ENCODE measurements at places on chromosomes 16 and 17.

DNA sequence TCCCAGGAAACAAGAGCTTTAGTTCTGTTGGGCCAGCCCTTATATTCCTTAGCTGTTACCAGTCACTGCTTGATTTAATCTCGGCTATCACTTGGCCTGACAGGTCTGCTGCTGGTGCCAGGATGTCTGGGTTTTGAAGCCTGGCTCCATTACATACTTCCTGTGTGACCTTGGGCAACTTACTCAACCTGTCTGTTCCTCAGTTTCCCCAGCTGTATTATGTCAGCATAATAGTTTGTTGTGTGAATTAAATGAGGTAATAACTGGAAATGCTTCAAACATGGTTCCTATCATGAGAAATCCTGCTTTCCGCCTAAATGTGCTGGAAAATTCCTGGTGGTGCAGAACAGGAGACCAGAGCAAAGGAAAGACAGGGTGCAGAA is 50.6 kb upstream of the STH start:
- DNase-seq, result no peak

DNA sequence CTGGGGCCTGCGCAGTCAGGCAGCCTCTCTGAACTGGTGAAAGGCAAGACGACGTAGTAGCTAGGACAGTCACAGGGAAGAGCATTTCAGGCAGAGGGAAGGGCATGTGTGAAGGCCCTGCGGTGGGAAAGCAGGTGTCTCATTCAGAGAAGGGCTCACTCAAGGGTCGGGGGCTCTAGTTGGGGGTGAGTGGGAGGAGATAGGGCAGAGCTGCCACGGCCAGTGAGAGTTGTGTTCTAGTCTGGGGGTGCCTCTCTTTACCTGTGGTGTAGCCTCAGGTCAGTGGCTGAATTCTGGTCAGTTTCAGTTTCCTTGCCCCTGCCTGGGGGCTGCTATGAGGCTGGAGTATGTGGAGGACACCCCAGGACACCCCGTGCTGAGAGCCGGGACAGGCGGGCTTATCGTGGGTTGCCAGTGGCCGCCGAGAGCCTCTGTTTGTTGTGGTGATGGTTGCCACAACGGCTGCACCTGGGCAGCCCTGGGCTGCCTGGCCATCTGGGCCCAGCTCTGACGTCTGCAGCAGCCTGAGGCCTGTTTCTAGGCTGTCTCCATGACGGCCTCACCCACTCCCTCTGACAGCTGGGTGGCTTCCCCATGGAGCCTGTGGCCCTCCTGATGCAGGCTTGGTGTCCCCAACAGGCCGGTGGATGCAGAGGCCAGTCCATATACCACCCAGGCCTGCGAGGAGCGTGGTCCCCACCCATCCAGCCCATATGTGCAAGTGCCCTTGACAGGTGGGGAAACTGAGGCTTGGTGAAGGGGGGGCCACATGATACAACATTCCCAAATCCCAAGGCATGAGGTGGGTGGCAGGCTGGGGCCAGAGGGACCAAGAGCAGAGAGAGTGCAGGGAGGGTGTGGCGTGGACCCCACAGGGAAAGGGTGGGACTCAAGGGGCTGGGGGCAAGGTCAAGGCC is 10.8 kb downstream of the MAP2K3 start:
- DNase-seq, result no peak

DNA sequence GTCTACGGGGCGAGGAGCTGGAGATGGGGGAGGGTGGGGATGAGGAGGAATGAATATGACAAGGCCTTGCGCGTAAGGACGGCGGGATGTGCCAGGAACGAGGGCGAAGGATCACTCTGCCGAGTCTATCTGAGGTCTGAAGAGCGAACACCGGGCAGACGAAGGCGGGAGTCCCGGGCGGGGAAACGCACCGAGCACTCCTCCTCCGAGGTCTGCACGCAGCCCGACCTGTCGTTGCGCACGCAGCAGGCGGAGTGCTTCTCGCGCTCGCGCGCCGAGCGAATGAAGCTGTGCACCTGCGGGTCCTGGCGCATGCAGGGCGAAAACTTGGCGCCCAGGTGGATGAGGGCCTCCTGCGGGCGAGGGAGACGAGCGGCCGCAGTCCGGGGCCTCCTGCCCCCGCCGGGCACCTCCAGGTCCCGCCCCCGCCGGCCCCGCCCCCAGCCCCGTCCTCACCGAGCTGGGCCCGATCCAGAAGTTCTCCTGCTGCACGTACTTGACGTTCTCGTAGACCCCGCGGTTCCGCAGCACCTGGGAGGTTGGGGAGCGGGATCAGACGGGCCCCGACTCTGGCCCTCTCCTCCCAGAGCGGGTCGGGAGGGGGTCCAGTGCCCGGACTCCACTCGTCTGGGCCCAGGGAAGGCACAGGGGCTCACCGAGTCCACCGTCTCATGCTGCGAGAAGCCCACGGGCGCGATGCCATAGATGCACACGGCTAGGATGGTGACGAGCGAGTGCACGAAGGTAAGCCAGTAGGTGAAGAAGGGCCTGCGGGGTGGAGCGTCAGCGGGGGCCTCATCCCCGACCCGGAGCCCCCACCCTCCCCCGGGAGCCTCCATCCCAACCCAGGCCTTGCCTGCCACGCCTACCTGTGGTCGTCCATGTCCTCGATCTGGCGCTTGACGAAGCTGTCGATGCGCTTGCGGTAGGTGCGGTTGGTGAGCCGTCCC is 7.6 kb downstream of the SNRNP25 start:
- DNase-seq, result no peak

GRCh38 chr17:60695960-60696359 is 18.3 kb downstream of the BCAS3 start:
- no peak for DNase-seq

DNA sequence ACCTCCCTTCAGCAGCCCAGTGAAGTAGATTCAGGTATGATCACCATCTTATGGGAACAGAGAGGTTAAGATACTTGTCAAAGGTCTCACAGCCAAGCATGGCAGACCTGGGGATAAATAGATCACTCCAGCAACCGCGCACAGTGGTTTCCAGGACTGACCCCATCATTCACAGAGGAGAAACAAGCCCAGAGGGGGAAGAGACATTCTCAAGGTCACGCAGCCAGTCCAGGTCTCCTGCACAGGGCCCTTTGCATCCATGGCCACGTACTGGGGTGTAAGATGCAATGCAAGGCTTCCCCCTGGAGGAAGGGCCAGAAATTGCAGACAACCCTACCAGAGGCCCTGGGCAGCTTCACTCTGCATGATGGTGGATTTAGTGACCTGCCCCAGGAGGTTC is 19.9 kb downstream of the TLE7 start:
- no peak for DNase-seq

DNA sequence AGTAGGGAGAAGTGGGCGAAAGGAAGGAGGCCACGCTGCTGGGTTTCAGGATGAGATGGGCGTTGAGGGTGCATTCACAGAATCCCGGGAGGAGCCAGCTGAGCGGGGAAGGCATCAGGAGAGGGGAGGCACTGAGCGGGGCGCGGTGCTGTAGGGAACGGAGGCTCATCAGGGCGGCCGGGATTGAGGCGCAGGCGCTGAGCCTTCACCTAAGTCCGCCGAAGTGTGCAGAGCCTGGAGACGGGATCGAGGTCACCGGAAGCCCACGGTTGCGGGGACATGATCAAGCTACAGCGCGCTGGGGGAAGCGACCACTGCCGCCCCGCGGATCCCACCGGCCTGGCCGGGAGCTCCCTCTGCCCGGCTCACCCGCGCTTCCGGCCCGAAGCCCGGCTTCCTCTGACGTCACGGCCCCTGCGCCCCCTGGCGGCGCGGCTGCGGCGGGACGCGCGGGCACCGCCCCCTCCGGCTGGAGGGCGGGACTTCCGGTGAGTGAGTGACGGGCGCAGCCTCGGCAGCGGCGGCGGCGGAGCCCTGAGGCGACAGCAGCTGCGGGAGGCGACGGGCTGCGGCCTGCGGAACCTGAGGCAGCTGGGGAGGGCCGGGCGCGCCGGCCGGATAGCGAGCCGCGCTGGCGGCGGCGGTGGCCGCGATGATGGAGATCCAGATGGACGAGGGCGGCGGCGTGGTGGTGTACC is at the start of gene MAPK8IP3:
MAPK8IP3 (plus strand) TSS at position 508 of the 698 bp plus-strand sequence; CDS start at position 653, 145 bp downstream.
- peak; percentile 100 for DNase-seq

DNA sequence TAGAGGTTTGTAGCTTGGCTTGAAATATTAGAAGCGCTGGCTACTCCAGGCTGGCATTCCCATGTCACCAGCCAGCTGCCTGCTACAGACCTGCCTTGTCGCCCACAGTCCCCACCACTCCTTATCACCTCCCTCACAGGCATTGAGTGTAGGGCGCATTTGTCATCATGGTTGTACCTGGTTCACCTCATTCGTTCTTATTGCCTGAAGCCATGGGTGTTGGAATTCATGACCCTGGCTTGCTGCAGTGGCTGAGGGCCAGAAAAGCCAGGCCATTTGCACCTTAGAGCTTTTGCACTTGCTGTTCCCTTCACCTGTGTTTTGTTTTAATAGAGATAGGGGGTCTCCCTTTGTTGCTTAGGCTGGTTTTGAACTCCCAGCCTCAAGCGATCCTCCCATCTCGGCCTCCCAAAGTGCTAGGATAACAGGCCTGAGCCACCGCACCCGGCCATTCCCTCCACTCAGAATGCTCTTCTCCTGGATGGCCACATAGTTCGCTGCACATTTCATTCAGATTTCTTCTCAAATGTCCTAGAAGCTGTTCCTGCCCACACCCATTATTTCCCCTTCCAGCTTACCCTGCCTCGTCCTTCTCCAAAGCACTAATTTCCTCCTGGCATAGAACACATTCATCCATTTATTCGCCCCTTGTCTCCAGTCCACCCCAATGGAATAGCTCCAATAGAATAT is 97.6 kb downstream of the C16orf78 start:
- DNase-seq, result no peak

DNA sequence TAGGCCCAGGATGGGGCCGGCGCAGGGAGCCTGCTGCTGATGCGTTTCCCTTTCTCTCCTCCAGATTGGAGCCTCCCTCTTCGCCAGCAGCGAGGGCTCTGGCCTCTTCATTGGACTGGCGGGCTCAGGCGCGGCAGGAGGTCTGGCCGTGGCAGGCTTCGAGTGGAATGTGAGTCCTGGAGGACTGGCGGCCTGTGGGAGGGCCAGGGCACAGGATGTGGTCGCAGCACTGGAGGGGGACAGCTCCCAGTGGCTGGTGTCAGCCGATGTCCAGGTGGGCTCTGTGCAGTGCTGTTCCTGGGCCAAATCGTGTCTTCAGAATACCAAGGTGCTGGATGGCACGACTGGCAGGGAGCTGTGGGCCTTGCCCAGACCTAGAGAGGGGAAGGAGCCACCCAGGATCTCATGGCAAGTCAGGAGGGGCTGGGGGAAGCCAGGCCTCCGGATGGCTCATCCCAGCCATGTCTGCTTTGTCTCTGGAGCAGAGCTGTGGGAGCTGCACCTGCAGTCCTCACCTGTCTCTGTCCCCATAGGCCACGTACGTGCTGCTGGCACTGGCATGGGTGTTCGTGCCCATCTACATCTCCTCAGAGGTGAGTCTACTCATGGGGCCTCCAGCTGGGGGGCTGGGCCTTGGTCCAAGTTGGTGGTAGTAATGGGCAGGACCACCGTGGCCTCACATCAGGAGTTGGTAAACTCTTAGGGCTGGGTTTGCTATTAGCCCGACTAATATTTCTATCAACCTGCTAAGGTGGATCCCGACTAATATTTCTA is 7.3 kb downstream of the SLC5A10 start:
- DNase-seq, result no peak

- no peak for DNase-seq
Observed at GRCh38 chr16:84156342-84156784, 11.3 kb downstream of the DNAAF1 start.

DNA sequence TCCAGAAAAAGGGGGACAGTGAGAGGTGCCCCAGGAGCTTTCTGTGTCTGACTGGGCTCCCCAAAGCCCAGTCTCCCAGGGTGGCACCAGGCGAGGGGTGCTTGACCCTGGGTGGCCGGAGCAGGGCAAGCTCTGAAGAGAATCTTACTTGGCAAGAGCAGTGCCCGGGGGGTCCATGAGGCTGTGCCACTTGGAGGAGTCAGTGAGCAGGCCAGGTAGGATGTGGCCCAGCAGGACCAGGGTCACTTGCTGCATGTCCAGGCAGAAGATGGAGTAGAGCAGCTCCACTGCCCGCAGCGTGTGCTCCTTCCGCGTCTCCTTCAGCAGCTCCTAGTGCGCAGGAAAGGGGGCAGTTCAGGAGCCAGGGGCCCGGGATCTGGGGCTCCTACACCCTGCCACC is 7.3 kb downstream of the CSF3 start:
- no peak for DNase-seq

Measured in right kidney (tissue), 9 donors.